ENCODE measurements at places on chromosomes 5 and 9.

- DNase-seq = no peak
Observed at GRCh38 chr5:169772688-169773087, 135.6 kb downstream of the DOCK2 start.

GRCh38 chr9:4987961-4988421 is 2.9 kb downstream of the JAK2 start:
- peak; percentile 49 for DNase-seq

DNA sequence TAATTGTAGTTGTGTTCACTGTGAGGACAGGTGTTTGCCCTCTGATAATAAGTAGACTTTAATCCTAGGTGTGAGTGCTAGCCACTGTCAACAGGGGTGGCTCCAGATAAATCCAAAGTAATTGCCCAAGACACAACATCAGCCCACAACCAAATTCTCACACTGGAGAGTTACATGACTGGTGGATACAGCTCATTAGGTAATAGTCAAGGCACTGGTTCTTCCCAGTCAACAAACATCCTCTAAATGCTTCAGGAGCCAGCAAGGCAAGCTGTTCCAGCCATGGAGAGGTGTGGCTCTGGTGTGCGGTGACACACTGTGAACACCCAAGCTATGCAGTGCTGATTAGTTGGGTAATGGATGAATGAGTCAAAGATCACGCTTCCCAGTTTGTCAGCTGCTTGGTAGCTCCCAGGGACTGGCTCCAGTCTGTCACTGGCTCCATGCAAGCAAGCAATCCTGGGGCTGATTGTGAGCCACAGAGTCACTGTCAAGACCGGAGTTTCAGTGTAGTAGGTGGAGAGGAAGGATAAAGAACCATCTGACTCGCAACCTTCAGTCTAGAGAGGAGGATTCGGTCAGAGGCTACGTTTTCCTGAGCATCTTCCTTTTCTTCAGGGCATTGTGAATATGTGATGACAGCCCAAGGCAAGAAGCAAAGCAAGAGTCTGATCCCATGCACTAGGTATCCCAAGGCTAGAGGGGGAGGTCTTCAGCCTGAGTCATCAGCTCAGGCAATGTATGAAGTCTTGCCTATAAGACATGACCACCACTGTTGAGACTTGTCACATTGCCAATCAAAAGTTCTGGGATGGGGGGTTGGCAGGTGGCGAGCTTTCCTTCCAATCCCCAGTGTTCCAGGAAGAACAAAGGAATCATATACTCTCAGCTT is 63.1 kb downstream of the UGCG start:
- DNase-seq = peak; percentile 63

GRCh38 chr5:91206734-91207133 is 176.4 kb downstream of the ARRDC3 start:
- DNase-seq = no peak

GRCh38 chr5:34791761-34792244 is 47.2 kb upstream of the TTC23L start:
- no peak for DNase-seq

GRCh38 chr9:125561509-125562148 is 145.4 kb downstream of the MAPKAP1 start:
- no peak for DNase-seq

DNA sequence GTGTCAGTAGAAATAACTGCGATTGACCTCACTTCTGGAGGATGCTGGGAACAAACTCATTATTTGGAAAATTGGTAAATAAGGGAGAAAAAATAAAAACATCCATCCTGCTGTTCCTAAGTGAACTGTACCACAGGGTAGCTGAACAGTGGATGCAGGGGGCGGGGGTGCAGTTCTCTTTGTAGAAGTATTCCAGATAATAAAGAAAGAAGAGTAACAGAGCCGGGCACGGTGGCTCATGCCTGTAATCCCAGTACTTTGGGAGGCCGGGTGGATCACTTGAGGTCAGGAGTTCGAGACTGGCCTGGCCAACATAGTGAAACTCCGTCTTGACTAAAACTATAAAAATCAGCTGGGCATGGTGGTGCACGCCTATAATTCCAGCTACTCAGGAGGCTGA is 132.1 kb downstream of the COL23A1 start:
- DNase-seq = no peak

DNA sequence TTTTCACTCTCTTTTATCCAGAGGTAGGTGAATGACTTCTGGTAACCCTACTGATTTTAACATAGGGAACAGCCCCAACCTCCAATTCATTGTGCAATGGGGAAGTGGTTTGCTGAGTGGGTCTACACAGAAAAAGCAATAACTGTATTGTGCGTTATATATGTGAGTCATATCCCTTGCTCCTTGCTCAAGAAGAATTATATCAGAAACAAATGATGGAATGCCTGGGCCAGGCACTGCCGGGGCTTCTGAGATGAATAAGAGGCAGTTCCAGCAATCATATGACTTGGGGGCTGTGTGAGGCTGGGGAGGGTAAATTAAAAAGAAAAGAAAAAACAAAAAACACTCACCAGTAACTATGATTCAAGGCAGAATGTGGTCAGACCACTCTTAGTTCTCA is 79.2 kb upstream of the ABCA1 start:
- no peak for DNase-seq

DNA sequence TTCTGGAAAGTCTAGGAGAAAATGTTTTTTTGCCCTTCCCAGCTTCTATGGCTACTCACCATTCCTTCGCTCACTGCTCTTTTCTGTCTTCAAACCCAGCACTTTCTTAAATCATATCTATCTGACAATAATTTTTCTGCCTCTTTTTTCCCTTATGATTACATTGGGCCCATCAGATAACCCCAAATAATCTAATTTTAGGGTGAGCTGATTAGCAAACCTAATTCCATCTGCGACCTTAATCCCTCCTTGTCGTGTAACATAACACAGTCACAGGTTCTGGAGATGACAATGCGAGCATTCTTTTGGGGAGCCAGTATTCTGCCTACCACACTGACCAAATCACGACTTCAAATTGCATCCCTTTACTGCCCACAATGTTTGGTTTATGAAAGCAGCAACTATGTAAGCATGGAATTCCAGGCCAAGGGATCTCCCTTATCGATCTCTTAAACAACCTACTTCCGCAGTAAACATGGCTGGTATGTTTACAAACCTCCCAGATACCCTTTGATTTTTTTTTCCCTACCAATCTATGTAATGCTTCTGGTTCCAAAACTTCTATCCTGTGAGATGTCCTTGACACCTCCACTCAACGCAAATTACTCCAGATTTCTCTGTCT is 2122.2 kb downstream of the MAT2B start:
- DNase-seq = no peak

- DNase-seq = no peak
Observed at GRCh38 chr5:31769530-31769929, 130.6 kb downstream of the PDZD2 start.

Measured in SHP77 (cell line).